ENCODE measurements at places on chromosomes 5 and 9. TPM values are rescaled to one million over a fixed set of nuclear protein-coding genes. Genes with fewer than 3 reads are reported as not detected.

The DCANP1 gene
- total RNA-seq = not detected

GRCh38 chr5:126769703-126770102, 7.2 kb upstream of the LMNB1 start:
- H3K36me3 ChIP-seq = no peaks in the 10 kb centered on the region
- H3K4me3 ChIP-seq = no peak overlapping the region
- DNase-seq = no peak
- H3K4me1 ChIP-seq = no peaks in the 10 kb centered on the region

GRCh38 chr5:136064510-136064909, 35.7 kb downstream of the TGFBI start:
- H3K4me3 ChIP-seq = no peak overlapping the region
- H3K4me1 ChIP-seq = peaks cover 2% of the 10 kb centered on the region
- no peak overlapping the region for H3K27ac ChIP-seq
- DNase-seq = no peak
- no peaks in the 10 kb centered on the region for H3K36me3 ChIP-seq

GRCh38 chr5:57805732-57806131, 323.1 kb upstream of the ACTBL2 start:
- H3K4me1 ChIP-seq = no peaks in the 10 kb centered on the region
- H3K27ac ChIP-seq = no peak overlapping the region
- H3K27me3 ChIP-seq = no peaks in the 10 kb centered on the region
- H3K36me3 ChIP-seq = no peaks in the 10 kb centered on the region
- no peak overlapping the region for H3K4me3 ChIP-seq

The MVB12B gene
- 34.8 TPM for total RNA-seq

The ENHO gene
- 4.5 TPM for total RNA-seq
